ENCODE measurements at places on chromosomes 11 and 22.

DNA sequence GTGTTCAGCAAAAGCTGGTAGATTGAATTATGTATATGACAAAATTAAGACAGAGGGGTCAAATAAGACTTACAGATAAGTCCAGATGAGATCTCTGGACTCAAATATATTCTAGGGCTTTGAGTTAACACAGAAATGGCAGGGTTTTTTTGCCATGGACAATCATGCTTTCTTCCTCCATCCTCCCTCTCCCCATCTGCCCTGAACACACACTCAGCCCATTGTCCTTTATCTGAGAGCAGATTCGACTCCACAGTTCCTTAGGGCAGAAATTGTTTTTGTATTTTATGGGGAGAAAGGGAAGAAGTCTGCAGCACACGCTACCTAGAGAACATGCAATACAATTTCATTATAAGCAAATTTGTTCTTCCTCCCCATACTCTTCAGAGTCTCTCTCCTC lies 86.8 kb downstream of the SLC1A2 start:
- H3K27me3 ChIP-seq, result no peaks in the 10 kb centered on the region
- peak overlapping the region; percentile 81 for H3K27ac ChIP-seq
- H3K36me3 ChIP-seq, result no peaks in the 10 kb centered on the region
- no peak overlapping the region for H3K4me3 ChIP-seq
- peaks cover 23% of the 10 kb centered on the region for H3K4me1 ChIP-seq
- no peak for DNase-seq

DNA sequence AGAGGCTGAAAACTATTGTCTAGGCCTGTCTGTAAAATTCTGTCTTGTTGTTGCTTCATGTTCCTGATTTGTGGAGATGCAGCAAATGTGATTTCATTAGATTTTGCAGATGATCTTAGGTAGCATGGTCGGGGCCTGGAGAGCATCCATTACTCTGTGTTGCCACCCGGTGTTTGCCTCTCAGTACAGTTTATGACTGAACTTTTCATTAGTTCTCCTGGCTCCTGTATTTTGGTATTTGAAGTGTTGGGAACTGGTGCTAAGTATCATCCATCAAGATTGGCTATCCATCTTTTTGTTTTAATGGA lies 7.7 kb downstream of the YWHAH start:
- peak overlapping the region; percentile 97 for H3K27ac ChIP-seq
- H3K4me1 ChIP-seq, result peaks cover 73% of the 10 kb centered on the region

- H3K4me1 ChIP-seq, result no peaks in the 10 kb centered on the region
- DNase-seq, result no peak
- no peaks in the 10 kb centered on the region for H3K36me3 ChIP-seq
- H3K27me3 ChIP-seq, result peaks cover 23% of the 10 kb centered on the region
- no peak overlapping the region for H3K4me3 ChIP-seq
Measured at GRCh38 chr11:5891216-5891800, 1.7 kb upstream of the OR52E5 start.

DNA sequence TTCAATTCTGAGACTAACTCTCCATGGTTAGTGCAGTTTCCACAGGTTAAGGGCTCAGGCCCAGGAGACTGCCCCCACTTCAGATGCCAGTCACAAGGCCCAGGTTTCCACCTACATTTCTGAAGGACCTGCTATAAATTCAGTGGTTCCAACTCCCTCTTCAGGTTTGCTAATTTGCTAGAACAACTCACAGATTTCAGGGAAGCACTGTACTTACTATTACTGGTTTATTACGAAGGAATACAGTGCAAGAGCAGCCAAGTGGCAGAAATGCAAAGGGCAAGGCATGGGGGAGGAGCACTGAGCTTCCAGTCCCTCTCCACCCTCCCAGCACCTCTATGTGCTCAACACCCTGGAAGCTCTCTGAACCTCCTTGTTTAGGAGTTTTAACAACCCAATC lies 39.3 kb upstream of the SPON1 start:
- H3K27ac ChIP-seq, result peak overlapping the region; percentile 94
- peak overlapping the region; percentile 89 for H3K4me3 ChIP-seq
- H3K4me1 ChIP-seq, result peaks cover 32% of the 10 kb centered on the region
- no peaks in the 10 kb centered on the region for H3K27me3 ChIP-seq
- DNase-seq, result no peak
- H3K36me3 ChIP-seq, result no peaks in the 10 kb centered on the region

DNA sequence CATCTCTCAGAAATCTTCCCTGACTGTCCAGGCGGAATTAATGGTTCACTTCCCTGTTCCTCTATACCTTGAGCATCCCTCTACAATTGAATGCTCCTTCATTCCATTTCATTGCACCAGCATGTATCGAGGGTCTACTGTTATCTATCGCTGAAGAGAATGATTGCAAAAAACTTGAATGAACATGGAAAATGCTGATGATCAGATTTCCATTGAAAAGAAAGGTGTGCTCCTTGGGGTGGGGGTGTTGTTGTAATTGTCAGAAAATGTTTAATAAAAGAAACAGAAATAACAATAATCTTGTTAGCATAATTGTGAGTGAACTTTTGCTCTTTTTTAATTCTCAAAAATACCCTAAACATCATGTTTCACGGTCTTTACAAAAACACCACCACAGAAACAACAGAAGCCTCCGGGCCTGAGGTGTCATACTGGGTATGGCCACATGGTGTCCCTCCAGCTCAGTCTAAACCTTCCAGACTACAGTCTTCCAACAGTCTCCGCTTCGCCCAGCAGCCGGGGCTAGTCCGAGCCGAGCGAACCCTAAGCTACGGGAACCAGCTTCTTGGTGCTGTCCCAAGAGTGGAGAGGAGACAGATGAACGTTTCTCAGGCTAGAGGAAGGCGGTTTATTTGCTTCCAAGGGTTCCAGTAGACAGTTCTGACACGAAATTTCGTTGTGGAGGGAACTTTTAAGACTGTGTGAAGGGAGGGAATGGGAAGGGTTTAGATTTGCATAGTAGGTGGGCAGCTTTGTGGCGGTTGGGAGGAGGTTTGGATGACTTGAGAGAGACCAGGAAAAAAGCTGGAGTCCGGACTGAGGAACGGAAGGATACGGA lies 75.8 kb upstream of the ZBED5 start:
- DNase-seq, result peak; percentile 52
- peak overlapping the region; percentile 95 for H3K4me3 ChIP-seq
- peak overlapping the region; percentile 85 for H3K27ac ChIP-seq
- H3K4me1 ChIP-seq, result peaks cover 23% of the 10 kb centered on the region
- H3K27me3 ChIP-seq, result peaks cover 29% of the 10 kb centered on the region
- no peaks in the 10 kb centered on the region for H3K36me3 ChIP-seq

GRCh38 chr11:68565768-68566167 lies 105.2 kb downstream of the PPP6R3 start:
- H3K27me3 ChIP-seq, result no peaks in the 10 kb centered on the region
- peaks cover 24% of the 10 kb centered on the region for H3K4me1 ChIP-seq
- no peak for DNase-seq
- H3K27ac ChIP-seq, result peak overlapping the region; percentile 43
